ENCODE measurements at places on chromosomes 7 and 10.

DNA sequence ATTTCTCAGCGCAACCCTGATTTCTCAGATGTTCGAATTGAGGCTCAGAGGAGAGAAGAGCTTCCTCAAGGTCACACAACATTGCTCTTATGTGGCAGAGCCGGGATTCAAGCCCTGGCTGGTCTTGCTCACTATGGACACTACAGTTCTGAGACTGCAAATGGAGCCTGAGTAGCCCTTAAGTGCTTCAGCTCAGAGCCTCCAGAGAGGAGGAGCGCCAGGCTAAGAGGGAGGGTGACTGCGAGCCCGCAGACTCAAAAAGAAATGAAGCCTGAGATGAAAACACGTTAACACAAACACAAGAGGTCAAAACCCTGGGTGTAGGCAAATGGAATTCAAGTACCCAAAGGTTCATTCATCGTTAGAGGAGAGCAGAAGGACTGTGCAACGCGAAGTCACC lies 13.9 kb downstream of the ARHGAP22 start:
- no peak overlapping the region for H3K4me3 ChIP-seq
- no peaks in the 10 kb centered on the region for H3K36me3 ChIP-seq
- DNase-seq = no peak
- H3K4me1 ChIP-seq = no peaks in the 10 kb centered on the region

DNA sequence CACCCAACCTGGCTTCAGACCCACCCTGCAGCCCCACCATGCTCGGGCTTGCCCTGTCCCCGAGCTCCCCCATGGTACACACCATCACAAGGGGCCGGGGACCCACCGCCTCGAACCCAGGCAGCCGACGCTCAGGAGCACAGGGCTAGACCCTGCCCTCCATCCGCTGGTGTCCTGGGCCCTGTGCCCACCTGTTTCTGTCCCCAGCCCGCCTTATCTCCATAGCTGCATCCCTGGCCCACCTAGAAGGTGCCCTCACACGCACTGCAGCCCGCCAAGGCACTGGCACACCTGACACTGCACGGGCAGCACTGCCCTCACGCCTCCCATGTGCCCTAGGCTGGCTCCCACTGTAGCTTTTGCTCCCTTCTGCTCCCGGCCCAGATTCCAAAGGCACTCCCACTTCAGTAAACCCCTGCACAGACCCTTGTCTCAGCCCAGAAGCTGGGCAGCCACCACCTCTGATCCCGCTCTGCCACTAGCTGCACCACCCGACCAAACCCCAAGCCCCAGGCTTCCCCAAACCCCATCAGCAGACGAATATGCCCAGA lies 17.1 kb downstream of the YKT6 start:
- H3K27ac ChIP-seq = no peak overlapping the region
- H3K4me3 ChIP-seq = no peak overlapping the region
- no peak for DNase-seq
- no peaks in the 10 kb centered on the region for H3K36me3 ChIP-seq
- H3K27me3 ChIP-seq = no peaks in the 10 kb centered on the region

GRCh38 chr10:121862649-121863048 lies 65.2 kb downstream of the ATE1 start:
- H3K36me3 ChIP-seq = no peaks in the 10 kb centered on the region
- H3K27ac ChIP-seq = no peak overlapping the region
- no peak overlapping the region for H3K4me3 ChIP-seq
- no peak for DNase-seq
- H3K27me3 ChIP-seq = no peaks in the 10 kb centered on the region

DNA sequence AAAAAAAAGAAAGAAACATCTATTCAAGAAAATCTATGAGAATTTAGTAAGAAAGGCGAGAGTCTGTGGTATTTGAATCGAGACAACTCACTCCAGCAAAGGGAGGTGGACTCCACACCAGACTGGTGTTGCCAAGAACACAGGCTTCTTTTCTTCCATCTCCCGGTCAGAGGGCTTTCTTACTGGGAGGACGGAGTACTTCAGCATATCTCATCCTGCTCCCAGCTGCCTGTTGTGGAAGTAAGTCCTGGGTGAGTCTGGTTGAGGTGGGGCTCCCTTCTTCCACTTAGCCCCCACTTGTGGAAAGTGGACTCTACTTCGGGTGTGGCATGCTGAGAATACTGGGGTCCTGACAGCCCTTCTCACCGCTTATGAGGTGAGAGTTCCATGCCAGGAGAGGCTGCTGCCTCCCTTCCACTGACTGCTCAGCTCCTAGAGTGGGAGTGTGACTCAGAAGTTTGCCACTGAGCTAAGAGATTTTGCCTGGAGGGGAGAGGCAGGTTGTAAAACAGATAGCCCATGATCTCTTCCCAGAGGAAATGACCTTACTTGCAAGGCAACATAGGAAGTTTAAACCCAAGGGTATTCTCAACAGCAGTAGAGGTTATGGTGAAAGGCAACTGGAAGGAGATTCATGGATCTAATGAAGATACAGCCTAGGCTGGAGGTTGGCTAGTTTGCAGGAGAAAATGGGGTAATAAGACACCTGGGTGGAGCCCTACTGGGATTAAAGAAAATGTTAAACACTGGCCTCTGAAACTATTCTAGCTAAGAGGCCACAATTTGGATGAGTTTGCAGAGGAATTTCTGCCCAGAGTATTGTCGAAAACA lies 3.5 kb upstream of the NACAD start:
- no peak overlapping the region for H3K27ac ChIP-seq
- no peaks in the 10 kb centered on the region for H3K36me3 ChIP-seq
- H3K4me3 ChIP-seq = no peak overlapping the region
- DNase-seq = no peak
- H3K4me1 ChIP-seq = peaks cover 8% of the 10 kb centered on the region

- DNase-seq = no peak
- H3K4me3 ChIP-seq = no peak overlapping the region
- H3K27ac ChIP-seq = peak overlapping the region; percentile 38
- H3K36me3 ChIP-seq = no peaks in the 10 kb centered on the region
Observed at GRCh38 chr7:130989101-130989795, 255.2 kb upstream of the KLF14 start.
